ENCODE measurements at places on chromosomes 7 and 10.
A peak's percentile ranks its signal among the peaks of the same experiment; 100 is the strongest.

- DNase-seq, result no peak
These were observed 56.1 kb downstream of the ABI1 start for GRCh38 chr10:26804418-26805393.

- no peak for DNase-seq
These were observed 3.1 kb upstream of the ADAM12 start for GRCh38 chr10:126391192-126391885.

DNA sequence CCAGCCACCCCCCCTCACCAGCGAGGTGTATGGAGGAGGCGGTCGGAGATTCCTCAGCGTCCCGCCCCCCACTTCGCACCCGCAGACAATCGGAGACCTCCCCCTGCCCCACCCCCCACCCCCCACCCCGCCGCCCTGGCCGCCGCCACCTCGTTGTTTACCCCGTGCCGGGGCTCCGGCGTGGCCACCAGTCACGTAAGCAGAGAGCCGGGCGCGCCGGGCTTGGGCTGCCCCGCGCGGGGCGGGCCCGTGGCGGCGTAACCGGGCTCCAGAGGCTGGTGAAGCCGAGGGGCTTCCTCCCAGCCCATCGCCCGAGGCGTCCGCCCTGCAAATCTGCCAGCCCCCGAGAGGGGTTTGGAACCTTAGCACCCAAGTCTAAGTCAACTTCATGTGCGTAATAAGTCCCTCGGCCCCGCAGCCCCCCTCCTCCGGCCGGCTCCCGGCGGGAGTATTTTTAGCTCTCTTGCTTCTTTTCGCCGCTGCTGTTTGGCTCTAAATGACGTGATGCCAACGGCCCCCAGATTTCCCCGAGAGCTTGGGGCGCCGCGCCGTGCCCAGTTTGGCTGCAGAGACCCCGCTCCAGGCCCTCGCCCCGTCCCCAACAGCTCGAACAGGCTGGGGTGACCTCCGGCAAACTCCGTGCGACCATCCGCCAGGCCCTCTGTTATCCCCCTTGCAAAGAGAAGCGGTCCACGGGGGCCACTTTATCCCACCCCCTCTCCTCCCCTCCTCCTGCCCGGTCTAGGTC is 2.7 kb downstream of the MXI1 start:
- DNase-seq, result peak; percentile 33

GRCh38 chr7:112159351-112159750 is 46.8 kb downstream of the DOCK4 start:
- no peak for DNase-seq

GRCh38 chr10:3258394-3258793 is 85.8 kb upstream of the PITRM1 start:
- no peak for DNase-seq

DNA sequence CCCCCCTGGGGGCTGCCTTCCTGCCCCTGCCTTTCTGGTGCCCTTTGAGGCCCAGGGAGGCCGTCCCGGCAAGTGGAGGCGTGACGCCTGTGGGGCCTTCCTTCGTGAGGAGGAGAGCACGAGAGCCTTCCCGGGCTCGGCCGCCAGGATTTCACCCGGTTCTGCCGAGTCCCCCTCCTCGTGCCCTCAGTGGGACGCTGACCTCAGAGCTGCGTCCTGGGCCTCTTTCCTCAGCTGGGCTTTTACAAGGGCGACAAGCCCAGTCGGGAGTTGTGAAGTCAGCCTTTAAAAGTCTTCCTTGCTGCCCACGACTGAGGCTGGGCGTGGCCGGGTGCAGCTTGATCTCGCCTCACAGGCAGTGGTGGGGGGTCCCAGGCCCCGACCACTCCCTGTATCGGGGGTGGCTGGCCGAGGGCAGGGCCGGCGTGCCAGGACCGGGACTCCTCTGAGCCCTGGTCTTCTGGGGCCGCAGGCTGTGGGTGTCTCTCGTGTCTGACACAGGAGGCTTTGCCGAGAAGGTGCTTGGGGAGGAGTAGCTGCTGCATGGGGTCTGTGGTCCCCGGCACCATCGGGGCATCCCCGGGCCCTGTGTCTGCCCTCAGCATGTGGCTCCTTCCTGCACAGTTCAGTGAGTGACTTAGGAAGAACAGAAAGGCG is 41.8 kb downstream of the FAM20C start:
- no peak for DNase-seq

DNA sequence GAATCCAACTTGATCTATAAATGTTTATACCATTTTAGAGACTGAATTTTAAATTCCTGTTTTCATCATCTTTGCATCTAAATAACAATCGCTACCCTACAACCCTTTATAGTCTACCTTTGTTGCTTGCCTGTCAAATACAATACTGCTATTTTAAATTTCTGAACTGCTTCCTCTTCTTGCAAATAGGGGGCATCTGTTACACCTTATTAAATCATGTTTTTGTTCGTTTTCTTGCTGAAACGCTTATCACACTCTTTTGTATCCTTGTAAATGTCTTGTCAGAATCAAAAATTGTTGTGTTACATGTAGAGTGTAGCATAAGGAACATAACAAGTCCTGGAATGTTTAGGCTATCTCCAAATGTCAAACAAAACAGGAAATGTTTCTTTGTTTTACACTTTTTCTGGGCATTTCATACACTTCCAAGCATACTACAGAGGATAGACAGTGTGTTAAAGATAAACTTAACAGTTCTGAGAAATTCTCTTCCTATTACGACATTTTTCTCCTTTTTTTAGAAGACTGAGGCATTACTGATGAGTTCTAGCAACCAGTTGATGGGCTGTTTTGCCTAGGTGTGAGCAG is 281.3 kb downstream of the GPR158 start:
- no peak for DNase-seq

DNA sequence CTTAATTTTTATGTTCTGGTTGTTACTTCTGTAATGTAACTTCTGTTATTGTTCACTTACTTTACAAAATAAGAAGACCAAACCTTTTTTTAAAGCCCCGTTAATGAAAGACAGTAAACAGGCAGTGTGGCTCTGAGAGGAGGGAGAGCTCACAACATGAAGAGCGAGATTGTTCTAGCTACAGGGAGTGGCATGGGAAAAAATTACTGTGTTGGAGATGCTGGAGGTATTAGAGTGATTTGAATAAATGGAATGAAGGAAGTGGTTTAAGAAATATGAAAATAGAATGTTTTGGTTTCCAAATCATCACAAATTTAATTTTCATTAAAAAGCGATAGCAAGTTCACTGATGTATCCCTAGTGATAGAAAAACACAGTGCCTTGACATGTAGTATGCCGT is 31.8 kb downstream of the REEP3 start:
- no peak for DNase-seq

GRCh38 chr7:140230516-140230860 is 53.7 kb upstream of the KDM7A start:
- peak; percentile 80 for DNase-seq

DNA sequence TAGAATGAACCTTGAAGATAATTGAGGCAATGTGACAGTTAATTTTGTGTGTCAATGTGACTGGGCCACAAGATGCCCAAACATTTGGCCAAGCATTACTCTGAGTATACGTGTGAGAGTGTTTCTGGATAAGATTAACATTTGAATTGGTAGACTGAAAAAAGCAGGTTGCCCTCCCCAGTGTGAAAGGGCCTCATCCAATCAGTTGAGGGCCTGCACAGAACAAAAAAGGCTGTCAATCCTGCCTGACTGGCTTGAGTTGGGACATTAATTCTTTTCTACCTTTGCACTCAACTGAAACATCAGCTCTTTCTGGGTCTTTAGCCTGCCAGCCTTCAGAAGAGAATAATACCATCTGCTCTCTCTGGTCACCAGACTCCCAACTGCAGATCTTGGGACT is 56.6 kb upstream of the PDE1C start:
- no peak for DNase-seq

- DNase-seq, result no peak
These were observed 551.7 kb upstream of the LRRN3 start for GRCh38 chr7:110539216-110539615.

Measured in stimulated activated naive CD8-positive, alpha-beta T cell treated with anti-CD3 and anti-CD28 coated beads, Interleukin-15, amount 100 ng/mL, for 72 hours (primary cell).